ENCODE measurements at places on chromosomes 16 and 17. TPM values are rescaled to one million over a fixed set of nuclear protein-coding genes. Genes with fewer than 3 reads are reported as not detected.

The TPSG1 gene
- 0.32 TPM for total RNA-seq

DNA sequence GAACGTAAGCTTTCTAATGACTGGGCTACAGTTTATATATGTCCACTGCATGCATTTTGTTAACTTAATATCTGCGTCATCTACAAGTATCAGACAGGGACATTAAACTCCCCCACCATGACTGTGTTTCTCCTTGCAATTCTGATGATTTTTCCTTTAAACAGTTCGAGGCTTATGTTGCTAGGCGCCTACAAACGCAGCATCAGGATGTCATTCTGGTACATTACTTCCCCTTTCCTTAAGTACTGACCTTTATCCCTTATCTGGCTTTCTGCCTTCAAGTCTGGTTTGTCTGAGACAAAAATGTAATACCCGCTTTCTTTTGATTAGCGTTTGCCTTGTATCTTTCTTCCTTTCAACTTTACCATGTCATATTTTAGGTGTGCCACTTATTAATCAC is 362.4 kb downstream of the SLC39A11 start:
- no peak for DNase-seq

DNA sequence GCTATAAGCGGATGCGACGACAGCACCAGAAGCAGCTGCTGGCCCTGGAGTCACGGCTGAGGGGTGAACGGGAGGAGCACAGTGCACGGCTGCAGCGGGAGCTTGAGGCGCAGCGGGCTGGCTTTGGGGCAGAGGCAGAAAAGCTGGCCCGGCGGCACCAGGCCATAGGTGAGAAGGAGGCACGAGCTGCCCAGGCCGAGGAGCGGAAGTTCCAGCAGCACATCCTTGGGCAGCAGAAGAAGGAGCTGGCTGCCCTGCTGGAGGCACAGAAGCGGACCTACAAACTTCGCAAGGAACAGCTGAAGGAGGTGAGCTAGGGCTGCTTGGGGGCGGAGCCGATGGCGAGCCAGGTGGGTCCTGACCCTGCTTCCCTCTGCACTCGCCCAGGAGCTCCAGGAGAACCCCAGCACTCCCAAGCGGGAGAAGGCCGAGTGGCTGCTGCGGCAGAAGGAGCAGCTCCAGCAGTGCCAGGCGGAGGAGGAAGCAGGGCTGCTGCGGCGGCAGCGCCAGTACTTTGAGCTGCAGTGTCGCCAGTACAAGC is 10.1 kb downstream of the HIRIP3 start:
- no peak for DNase-seq

- no peak for DNase-seq
Observed at GRCh38 chr16:55915096-55915827, 40.1 kb upstream of the CES5A start.

- no peak for DNase-seq
Observed at GRCh38 chr16:77085981-77086380, 105.0 kb upstream of the MON1B start.
